ENCODE measurements at places on chromosomes 2 and 18.

DNA sequence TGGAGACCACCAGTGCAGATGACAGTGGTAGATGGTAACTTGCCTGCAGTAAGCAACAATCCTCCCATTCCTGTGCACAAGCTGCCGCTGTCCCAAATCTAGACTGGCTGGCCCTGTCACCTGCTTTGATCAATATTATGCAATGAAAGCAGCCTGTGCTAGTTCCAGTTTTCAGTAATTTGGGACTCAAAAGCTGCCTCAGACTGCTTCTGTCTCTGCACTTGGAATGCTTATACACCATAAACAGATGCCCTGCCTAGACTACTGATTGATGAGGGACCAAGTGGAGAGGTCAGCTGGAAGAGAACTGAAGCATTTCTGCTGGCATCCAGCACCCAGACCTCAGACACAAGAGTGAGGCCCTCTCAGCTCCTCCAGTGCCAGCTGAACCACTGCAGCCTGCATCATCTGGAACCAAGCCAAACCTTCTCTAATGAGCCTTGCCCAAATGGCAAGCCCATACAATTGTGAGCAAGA is 24.9 kb downstream of the CCBE1 start:
- DNase-seq, result no peak

DNA sequence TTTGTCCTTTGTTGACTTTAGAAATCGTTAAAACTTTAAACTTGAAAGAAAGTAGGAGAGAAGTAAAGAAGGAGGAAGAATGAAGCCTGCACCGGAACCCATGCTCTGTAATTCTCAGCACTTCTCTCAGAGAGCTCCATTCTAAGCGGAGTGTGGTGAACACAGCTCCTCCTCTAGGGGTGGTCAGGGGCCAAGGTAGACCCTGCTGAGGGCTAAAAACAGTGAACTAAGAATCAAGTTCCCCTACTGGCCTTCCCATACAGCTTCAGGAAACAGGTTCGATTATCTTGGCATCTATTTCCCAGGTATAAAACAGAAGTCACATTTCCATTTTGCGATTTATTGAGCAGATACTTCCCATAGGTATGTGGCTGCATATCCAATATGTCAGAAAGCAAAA is 92.7 kb upstream of the ASAP2 start:
- DNase-seq, result no peak

GRCh38 chr2:172513935-172514586 is 41.8 kb upstream of the PDK1 start:
- DNase-seq, result no peak

- DNase-seq, result peak; percentile 29
These were observed 10.5 kb downstream of the VIT start for GRCh38 chr2:36707050-36707449.

GRCh38 chr2:187574969-187575750 is 20.9 kb upstream of the TFPI start:
- DNase-seq, result no peak

GRCh38 chr2:120338015-120338414 is 7.9 kb upstream of the INHBB start:
- DNase-seq, result no peak

DNA sequence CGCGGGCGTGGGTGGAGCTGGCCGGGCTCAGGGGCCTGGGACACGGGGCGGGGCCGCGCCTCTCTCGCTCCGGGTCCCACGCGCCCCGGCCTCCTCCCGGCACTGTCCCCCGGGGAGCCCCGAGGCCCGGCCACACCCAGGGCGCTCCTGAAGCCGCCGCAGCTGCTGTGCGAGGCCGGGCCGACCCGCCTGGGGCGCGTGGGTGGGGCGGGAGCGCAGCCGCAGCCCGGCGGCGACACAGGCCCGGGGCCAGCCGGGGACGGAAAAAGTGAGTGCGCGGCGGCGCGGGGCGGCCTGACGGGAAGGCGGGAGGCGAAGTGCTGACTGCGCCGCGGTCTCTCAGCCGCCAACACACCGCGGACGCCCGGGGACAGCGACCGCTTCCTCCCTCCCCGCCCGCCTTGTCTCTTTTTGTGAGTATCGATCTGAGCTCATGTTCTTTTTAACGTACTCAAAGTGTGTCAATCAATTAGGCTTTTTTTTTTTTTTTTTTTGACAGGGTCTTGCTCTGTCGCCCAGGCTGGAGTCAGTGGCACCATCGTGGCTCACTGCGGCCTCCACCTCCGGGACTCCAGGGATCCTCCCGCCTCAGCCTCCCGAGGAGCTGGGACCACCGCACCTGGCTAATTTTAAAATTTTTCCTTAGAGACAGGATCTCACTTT is 14.5 kb downstream of the PDCD1 start:
- DNase-seq, result peak; percentile 88

DNA sequence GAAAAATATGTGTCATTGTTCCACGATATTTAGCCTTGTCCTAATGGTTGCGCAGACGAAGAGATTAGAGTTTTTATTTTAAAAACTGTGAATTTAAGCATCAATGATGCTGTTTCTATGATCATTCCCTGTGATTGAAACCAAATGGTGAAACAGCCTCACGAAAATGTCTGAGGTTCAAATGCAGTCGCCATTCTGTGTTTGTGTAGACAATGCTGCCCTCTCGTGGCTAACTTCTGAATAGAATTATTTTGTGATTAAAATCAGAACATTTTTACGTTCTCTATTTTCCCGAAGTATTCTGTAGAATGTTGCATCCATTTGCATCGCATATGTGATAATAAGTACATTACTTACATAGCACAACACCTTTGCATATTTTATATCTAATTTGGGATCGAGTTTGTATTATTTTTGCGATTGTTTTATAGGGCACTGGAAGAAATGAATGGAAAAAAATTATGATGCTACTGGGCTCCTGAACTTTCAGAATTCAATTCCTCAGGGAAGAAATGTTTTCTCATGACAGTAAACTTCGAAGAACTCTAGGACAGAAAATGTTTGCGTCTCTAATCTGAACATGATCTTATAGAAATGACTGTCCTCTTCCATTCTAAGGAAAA is 54.8 kb upstream of the CREB1 start:
- DNase-seq, result no peak

- peak; percentile 79 for DNase-seq
These were observed 14.6 kb upstream of the LAPTM4A start for GRCh38 chr2:20065885-20066602.

DNA sequence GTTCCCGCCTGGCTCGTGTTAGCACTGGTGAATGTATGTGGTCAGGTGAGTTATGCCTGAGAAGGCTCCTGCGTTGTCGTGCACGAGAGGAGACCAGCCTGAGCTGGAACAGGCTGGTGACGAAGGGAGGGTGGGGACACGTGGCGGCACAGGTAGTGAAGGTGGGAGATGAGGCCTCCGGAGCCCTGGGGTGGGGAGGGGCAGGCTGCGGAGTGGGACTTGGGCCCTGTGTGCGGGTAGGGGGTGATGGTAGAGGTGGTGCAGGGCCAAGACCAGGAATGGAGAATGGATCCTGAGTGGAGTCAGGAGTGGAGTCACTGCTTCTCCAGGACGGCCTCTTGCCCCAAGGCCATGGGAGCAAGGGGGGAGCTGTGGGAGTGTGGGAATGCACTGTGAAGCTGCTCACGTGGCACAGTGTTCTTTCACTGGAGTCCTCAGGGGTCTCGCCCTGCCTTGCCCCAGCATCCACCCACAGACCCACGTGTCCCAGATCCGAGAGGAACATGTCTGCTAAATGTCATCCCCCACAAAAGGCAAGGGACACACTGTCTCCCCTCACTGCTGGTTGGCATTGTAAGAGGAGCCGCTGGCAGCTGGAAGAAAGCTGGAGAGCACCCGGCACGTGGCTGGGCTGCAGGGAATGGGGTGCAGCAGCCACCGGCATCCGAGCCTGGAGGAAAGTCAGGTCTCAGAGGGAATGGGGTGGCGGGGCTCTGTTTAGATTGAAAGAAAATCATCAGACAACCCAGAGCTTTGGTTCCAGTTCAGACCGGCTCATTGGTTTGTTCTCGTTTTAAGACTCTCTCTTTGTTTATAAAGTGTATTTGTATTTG is 63.7 kb downstream of the CYP26B1 start:
- no peak for DNase-seq

DNA sequence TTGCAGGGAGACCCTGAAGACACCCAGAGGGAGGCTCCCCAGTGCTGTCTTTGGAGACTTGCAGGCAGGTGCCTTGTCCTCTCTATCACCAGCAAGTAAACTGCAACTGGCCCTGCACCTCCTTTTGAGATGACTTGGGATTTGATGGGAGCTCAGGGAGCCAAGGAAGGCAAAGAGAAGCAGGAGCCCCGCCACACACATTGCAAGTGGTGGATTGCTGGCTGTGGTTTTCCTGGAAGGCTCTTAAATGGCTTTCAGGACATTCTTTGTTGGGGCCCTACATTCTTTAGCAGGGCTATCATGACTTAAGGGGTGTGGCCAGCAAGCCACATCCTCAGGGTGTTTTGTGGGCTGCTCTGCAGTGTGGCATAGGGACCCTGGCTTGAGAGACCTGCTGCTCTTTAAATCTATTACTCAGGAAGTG is 39.9 kb upstream of the CDC42EP3 start:
- DNase-seq, result peak; percentile 21

GRCh38 chr2:192888109-192888508 is 693.4 kb upstream of the TMEFF2 start:
- no peak for DNase-seq

DNA sequence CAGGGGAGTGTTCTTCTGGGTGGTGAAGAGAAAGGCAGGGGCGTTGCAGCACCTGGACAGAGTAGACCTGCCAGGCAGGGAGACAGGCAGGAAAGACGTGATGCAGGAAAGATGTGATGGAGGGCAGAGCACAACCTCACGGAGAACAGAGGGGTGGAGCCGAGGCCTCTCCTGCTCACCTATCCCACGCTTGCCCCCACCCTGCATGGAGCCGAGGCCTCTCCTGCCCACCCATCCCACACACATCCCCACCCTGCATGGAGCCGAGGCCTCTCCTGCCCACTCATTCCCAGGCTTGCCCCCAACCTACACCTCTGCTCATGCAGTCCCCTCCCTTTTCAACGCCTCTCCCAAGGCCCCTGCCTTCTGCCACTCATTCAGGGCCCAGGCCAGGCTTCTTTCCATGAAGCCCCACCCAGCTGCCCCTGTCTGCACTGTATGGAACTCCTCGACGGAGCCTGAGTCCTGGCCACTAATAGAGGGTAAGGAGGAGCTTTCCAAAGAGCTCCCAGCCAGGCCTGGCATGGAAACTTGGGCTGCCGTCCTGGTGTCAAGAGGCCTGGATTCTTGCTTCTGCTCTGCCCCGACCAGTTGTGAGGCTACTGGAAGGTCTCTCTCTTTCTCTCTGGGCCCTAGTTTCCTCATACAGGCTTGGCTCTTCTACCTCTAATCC is 32.0 kb upstream of the LOXHD1 start:
- DNase-seq, result no peak

GRCh38 chr2:80579756-80580155 is 275.2 kb upstream of the LRRTM1 start:
- DNase-seq, result no peak

DNA sequence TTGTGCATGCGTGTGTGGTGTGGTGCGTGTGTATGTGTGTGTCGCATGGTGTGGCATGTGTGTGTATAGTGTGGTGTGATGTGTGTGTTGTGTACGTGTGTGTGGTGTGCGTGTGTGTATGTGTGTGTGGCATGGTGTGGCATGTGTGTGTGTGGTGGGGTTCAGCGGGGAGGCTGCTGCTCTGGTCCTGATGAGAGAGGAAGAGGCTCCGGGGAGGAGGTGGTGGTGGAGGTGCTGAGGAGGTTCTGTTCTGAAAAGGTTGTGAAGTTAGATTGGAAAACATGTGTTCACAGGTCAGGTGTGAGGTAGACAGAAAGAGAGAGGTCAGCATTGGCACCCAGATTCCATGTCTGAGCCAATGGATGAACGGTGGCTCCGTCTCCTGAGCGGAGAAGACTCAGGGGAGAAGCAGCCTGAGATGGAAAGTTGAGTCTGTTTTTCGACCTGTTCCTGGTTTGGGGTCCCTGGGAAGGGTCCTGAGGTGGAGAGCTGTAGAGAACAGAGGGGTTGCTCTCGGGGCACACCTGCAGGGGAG is 67.2 kb upstream of the HDAC4 start:
- peak; percentile 9 for DNase-seq

- DNase-seq, result no peak
These were observed 84.3 kb downstream of the TNS1 start for GRCh38 chr2:217918308-217919024.

DNA sequence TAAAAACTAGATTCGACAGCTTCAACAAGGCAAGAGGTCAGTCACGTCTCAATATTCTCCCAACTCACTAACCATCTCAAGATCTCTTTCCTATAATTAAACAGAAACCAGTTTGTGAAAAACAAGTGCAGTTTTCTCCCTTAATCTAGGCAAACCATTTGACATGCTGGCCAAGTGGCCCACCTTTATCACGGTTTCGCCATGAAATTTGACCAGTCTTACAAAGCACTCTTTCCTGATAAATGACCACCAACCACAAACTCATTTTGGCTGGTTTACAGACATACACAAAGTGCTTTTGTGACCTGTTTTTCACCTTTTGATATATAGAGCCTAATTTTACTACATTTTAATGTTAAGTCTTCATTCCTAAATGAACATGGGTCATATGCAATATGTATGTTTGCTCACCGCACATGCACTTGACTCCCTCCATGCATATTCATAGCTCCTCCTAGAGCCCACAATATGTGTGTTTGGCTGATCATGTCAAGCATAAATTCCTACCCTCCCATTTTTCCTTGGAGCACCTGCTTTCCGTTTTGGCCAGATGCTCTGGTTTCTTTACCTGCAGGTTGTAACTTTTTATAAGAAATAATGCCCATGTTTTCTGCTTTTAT is 385.1 kb downstream of the RAD51AP2 start:
- no peak for DNase-seq

GRCh38 chr18:35564795-35565453 is 16.6 kb upstream of the GALNT1 start:
- DNase-seq, result no peak

Measured in right hindlimb (tissue), 1 donor.